Testis (tissue), 5 donors: ENCODE measurements at places on chromosomes 1 and 21. TPM values are rescaled to one million over a fixed set of nuclear protein-coding genes. Genes with fewer than 3 reads are reported as not detected.

The TRIM63 gene
- polyA plus RNA-seq, result 1.2 TPM

The VASH2 gene
- 18.0 TPM for polyA plus RNA-seq

The AADACL4 gene
- polyA plus RNA-seq, result 0.66 TPM

The GJC2 gene
- polyA plus RNA-seq, result 2.6 TPM

DNA sequence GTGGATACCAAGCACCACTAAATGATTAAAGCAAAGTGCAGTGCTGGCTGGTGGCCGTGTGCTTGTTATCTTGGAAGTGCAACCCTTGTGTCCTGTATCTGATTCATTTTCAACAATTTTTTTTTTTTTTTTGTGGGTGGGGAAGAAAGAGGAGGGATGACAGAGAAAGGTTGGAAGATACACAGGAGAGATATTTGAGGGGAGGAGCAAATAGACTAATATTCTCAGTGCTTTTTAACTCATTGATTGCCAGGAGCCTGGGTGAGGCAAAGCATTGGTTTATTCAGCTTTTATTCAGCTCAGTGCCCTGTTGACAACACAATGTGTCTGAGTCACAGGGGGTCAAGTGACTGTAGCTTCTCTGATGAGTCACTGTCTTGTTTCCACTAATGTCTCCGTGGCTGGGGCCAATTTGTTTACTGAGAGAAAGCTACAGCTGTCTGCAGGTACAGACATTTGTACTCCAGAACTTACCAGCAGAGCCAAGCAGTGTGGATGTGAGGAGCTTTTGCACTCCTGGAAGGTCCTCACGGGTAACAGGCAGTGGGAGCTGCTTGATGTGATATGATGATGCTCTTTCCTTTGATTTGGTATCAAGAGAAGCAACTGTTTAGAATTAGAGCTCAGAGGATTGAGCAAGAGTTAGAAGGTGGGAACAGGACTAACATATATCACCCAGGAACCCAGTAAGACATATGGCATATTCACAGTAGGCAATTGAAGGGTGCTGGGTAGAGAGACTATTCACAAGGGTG is 23.6 kb upstream of the DNM3 start:
- no peaks in the 10 kb centered on the region for H3K27me3 ChIP-seq
- DNase-seq, result no peak
- no peaks in the 10 kb centered on the region for H3K4me1 ChIP-seq
- no peaks in the 10 kb centered on the region for H3K36me3 ChIP-seq

- no peak for DNase-seq
- H3K4me1 ChIP-seq, result no peaks in the 10 kb centered on the region
- H3K27ac ChIP-seq, result no peak overlapping the region
- no peaks in the 10 kb centered on the region for H3K27me3 ChIP-seq
- no peaks in the 10 kb centered on the region for H3K36me3 ChIP-seq
These were observed 358.2 kb downstream of the RPS6KC1 start for GRCh38 chr1:213409208-213409631.

DNA sequence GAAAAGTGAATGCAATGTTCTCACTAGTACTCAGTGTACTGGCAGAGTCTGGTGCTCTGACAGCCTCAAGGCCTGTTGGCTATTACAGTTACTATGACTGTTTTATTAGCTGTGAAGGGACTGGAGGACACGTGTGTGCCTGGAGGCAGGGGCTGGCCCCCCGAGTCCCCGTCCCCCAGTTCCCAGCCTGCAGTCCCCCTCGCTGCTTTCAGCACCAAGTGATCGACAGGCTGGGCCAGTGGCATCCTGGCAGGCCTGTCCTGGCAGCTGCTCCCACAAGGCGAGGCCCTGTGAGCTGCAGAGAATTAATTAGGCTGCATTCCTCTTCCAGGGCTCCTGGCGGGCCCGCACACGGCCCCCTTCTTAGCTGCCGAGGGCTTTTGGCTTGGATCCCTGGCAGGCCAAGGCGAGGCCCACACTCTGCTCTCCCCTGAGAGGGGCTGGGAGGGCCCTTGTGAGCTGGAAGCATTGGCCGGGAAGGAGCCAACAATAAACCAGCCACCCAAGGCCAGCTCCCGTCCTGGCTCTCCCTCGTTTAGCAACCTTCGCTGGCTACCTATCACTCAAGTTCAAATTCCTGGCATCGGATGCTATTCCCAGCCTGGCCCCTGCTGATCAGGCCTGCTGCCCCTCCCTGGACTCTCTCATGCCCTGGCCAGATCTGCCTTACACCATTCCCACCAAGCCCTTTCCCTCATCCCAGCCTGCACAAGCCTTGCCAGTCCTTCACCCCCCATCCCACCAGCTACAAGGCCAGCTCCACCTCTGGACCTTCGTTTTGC is 9.8 kb downstream of the EDN2 start:
- peak; percentile 60 for DNase-seq
- no peaks in the 10 kb centered on the region for H3K36me3 ChIP-seq

- no peak for DNase-seq
- no peak overlapping the region for H3K4me3 ChIP-seq
These were observed 218.7 kb downstream of the TM2D1 start for GRCh38 chr1:61506236-61506635.

DNA sequence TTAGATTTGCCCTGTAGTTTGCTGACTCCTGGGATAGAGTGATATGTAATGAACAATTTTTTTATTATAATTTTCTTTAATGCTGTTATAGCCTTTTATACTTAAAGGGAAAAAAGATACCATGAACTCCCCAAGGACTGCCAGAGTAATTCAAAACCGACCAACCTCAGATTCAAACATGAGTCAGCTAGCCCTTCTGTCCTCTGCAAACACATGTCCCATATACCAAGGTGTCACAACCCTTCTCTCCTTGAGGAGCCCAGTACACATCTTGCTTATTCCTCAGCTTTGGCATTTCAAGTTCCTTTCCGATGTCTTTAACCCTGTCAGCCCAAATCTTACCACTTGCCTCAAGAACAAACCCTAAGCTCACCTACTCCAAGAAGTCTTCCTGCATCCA is 184.9 kb downstream of the KCNH1 start:
- no peak for DNase-seq
- H3K36me3 ChIP-seq, result no peaks in the 10 kb centered on the region
- no peak overlapping the region for H3K4me3 ChIP-seq
- no peaks in the 10 kb centered on the region for H3K4me1 ChIP-seq

DNA sequence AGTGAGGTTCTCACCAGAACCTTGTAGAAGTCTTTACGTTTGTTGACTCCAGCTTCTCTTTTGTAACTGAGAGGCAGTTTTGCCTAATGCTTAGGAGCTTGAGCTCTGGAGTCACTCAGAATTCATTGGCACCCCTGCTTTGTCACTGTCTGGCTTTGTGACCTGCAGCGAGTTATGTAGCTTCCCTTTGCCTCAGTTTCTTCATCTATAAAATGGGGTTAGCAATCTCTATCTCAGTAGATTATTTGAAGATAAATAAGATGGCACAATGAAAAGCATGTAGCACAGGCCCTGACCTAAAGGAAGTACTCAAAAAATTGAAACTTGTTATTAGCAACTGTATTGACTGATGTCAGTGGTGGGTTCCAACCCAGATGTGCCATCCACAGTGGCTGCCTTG is 8.1 kb downstream of the DHDDS start:
- no peaks in the 10 kb centered on the region for H3K27me3 ChIP-seq
- DNase-seq, result no peak
- H3K4me3 ChIP-seq, result no peak overlapping the region
- H3K36me3 ChIP-seq, result no peaks in the 10 kb centered on the region

DNA sequence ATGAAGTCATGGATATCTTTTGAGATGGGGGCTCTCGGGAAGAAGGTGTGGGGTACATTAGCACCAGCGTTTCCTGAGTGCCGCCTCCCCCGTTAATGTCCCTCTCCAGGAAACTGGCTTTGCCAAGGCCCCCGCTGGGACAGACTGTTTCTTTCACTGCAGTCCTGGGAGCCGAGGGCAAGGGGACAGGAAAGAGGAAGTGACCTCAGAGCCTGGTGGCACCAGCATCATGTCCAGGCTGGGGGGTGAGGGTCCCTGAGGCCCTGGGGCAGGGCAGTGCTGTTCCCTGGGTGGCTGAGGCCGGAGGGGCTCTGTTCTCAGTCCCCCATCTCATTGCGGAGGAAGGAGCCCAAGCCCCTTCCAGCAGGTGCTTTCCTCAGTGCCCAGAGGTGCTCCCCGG is 5.8 kb downstream of the PFKL start:
- H3K27ac ChIP-seq, result peak overlapping the region; percentile 57
- H3K36me3 ChIP-seq, result no peaks in the 10 kb centered on the region

DNA sequence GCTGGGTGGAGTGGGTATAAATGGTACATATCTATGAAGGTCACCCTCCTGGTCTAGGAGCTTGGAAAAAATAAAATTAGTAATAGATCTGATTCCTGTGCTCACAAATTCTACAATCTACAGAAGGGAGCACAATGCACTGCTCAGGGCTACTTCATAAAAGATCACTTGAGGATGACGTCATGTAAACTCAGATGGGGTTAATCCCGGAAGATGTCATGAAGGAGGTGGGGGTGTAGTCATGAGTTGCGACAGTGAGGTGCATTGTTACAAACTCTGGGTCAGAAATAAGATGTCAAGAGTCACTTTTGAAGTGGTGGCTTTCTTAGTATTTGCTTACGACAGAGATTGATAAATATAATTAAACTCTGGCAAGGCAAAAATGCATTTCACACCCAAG is 68.2 kb downstream of the LHX9 start:
- no peaks in the 10 kb centered on the region for H3K36me3 ChIP-seq
- DNase-seq, result no peak
- H3K4me3 ChIP-seq, result no peak overlapping the region
- no peak overlapping the region for H3K27ac ChIP-seq
- H3K4me1 ChIP-seq, result no peaks in the 10 kb centered on the region

DNA sequence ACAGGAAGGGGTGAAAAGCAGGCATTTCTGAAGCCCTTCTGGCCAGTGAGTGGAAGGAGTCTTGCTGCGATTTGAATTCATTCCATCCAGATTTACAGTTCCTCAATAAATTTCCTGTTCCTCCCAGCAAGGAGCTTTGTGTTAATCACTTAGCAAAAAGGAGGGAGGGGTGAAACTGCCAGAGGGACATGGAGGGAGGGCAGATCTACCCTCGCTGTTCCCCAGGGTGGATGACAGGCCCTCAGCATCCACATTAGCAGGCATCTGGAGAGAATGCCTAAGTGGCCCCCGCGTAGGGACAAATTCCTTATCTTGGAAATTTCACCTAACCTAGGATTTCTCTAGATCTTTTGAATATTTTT is 1.2 kb downstream of the ETV3 start:
- peak overlapping the region; percentile 84 for H3K4me3 ChIP-seq
- H3K27me3 ChIP-seq, result no peaks in the 10 kb centered on the region
- no peak for DNase-seq
- H3K27ac ChIP-seq, result peak overlapping the region; percentile 99
- no peaks in the 10 kb centered on the region for H3K36me3 ChIP-seq
